ENCODE measurements at places on chromosomes 13 and 19. TPM values are rescaled to one million over a fixed set of nuclear protein-coding genes. Genes with fewer than 3 reads are reported as not detected.

Gene SYNGR4
- not detected for total RNA-seq

Gene NTF4
- total RNA-seq: not detected

Gene AKAP11
- 27.2 TPM for total RNA-seq

Gene PTOV1
- total RNA-seq: 60.7 TPM

Gene CDADC1
- 10.5 TPM for total RNA-seq

Gene KCNN4
- total RNA-seq: 34.5 TPM

Gene LAIR1
- 54.0 TPM for total RNA-seq

Gene ZNF358
- total RNA-seq: 6.5 TPM

Gene PTBP1
- total RNA-seq: 487 TPM

Gene WIZ
- 28.7 TPM for total RNA-seq

Gene C19orf18
- total RNA-seq: 0.82 TPM

Gene NMRK2
- not detected for total RNA-seq

Gene DCT
- total RNA-seq: 0.15 TPM

Gene CYP4F22
- 0.87 TPM for total RNA-seq

Gene PIH1D1
- 146 TPM for total RNA-seq

Gene IGFL4
- total RNA-seq: not detected

Gene KASH5
- total RNA-seq: 0.85 TPM

Gene TMEM221
- not detected for total RNA-seq

Gene STAP2
- total RNA-seq: 10.4 TPM

Gene SERPINE3
- not detected for total RNA-seq

Gene MBD3L3
- not detected for total RNA-seq

Gene ZNF578
- 1.9 TPM for total RNA-seq

Gene FCER2
- total RNA-seq: 0.23 TPM

Gene NKG7
- total RNA-seq: 71.7 TPM

Gene LILRB4
- not detected for total RNA-seq

Gene PTGIR
- 14.0 TPM for total RNA-seq

Gene IGFL1
- not detected for total RNA-seq

Gene KLF1
- total RNA-seq: 0.20 TPM

Gene FLT1
- 0.32 TPM for total RNA-seq

Gene CILP2
- 0.25 TPM for total RNA-seq

Gene MARK4
- 19.6 TPM for total RNA-seq

Gene ZNF616
- total RNA-seq: 7.5 TPM

Gene GPR4
- not detected for total RNA-seq

Gene LILRA5
- not detected for total RNA-seq

Gene KCNJ14
- total RNA-seq: 1.0 TPM

Gene ZNF492
- total RNA-seq: 2.7 TPM

Gene SCN1B
- total RNA-seq: 0.97 TPM
